ENCODE measurements at places on chromosomes 3 and 15.

DNA sequence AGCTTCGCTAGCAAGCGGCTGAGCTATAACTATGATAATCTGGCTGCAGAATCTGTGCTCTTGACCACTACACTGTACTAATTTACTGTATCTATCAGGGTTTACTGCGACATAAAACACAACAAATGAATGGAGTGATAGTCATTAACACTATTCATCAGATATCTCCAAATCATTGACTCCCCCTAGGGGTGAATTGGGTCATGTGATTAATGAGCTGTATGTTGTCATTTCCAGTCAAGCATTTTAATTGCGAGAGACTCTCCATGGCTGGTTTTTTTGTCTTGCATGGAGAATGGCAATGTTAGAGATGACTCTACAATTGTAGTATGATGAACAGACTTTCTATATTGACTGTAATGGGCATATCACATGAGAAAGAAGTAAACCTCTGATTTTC, 10.5 kb upstream of the TM4SF18 start:
- DNase-seq = no peak

GRCh38 chr3:195394024-195394423, 48.8 kb downstream of the ACAP2 start:
- no peak for DNase-seq

GRCh38 chr15:91047545-91048199, 25.3 kb upstream of the VPS33B start:
- no peak for DNase-seq

DNA sequence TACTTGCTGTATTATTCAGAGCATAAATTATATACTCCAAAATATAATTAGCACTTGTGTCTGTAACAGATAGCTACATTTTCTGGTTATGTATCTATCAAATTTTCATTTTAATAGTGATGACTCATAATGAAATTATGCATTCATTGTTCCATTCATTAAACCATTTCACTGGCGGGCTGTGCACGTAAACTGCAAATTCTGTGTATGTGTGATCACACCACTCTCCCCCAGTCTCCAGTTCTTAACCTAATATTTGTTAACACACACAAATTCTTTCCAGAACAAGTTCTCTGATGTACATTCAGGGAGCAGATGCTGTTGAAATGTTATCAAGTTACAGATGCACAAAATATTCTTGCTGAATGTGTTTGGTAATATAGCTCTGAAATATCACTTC, 3.8 kb upstream of the KCNMB2 start:
- DNase-seq = no peak
